ENCODE measurements at places on chromosomes 11 and 22.

DNA sequence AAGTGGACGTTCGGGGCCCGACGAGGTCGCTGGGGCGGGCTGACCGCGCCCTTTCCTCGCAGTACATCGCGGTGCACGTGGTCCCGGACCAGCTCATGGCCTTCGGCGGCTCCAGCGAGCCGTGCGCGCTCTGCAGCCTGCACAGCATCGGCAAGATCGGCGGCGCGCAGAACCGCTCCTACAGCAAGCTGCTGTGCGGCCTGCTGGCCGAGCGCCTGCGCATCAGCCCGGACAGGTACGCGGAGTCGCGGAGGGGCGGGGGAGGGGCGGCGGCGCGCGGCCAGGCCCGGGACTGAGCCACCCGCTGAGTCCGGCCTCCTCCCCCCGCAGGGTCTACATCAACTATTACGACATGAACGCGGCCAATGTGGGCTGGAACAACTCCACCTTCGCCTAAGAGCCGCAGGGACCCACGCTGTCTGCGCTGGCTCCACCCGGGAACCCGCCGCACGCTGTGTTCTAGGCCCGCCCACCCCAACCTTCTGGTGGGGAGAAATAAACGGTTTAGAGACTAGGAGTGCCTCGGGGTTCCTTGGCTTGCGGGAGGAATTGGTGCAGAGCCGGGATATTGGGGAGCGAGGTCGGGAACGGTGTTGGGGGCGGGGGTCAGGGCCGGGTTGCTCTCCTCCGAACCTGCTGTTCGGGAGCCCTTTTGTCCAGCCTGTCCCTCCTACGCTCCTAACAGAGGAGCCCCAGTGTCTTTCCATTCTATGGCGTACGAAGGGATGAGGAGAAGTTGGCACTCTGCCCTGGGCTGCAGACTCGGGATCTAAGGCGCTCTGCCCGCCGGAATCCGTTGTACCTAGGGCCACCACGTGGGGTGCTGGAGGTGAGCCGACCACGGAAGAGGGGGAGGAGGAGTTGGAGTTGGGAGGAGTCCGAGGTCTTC, 771 bp downstream of the MIF start:
- DNase-seq, result peak; percentile 58

DNA sequence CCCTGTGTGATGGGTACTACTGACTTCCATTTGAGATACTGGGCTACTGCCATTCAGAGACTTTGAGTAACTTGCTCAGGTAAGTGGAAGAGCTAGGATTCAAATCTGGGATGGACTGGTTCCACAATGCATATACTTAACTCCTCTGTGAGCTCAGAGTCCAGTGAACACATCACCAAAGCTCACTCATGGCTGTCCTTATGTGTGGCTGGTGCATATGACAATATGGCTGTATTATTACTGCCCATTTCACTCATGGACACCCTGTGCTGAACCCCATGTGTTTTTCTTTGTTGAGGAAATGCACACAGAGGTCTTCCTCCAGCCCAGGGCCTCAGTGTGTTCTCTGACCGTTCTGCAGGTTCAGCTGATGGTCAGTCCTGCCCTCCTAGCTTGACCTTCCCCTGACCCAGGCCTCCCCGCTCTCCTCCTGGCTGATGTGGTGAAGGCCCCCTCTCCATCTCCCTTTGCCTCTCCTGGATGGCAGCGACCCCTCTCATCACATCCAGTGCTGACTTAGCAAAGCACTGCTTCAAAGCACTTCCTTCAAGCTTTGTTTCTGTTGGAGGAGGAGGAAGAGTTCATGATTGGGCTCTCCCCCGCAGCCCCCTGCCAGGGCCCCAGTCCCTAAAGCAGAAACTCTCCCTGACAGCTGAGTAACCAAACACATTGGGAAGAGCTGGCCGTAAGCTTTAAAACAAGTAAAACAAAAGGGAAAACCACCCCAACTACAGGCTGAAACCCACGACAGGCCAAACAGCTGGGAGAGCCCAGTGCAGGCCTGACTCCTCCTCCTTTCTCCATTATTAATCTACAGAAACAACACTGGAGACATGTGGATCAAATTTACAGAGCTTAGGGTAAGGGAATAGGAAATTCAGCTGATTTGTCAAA, 101.2 kb downstream of the NAT10 start:
- DNase-seq, result no peak

- DNase-seq, result no peak
These were observed 66.9 kb downstream of the ALX4 start for GRCh38 chr11:44243086-44243485.

DNA sequence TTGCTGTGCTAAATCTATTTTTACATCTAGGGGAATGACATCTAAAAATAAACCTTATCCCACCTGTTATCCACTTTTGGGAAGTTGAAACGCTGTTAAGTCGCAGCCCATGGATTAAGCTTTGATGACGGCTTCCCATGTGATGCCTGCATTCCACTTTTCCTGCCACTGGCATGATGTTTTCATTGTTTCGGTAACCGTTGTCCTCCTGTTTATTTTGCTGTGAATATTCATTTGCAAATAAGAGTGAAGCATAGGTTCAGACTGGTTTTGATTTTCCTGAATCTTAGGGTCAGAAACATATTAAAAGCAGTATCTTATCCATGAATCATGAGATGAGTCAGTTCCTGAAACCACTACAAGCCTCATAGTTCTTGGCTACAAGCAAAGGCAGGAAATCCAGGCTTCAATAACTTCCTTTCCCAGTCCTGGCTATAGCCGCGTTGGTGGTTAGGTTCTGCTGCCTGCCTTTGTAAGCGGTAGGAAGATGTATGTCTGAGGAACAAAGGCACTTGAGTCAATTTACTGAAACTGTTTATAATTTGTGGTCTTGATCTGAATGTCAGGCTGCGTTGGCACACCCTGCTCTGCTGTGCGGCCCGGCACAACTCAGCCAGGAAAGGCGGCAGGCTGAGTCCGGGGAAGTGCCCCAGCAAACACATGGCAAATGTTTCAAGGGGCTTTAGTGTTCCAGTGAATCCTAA, 19.4 kb downstream of the TEAD1 start:
- DNase-seq, result no peak

DNA sequence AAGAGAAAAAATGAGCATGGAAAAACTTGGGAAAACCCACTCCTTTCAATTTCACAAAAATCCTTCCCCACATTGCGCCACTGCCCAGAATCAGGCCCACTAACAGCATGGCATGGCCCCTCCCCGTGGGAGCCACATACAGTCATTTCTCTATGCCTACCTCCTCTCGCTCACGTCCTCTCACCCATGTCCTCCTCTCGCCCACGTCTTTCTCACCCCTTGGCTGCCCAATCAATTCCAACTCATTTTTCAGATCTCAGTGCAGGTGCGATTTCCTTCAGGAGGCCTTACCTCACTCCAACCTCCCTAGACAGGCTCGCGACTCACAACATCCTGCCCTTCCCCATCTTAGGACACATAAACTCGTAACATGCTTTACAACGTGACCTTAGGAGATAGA, 229.2 kb downstream of the CADM1 start:
- DNase-seq, result no peak

DNA sequence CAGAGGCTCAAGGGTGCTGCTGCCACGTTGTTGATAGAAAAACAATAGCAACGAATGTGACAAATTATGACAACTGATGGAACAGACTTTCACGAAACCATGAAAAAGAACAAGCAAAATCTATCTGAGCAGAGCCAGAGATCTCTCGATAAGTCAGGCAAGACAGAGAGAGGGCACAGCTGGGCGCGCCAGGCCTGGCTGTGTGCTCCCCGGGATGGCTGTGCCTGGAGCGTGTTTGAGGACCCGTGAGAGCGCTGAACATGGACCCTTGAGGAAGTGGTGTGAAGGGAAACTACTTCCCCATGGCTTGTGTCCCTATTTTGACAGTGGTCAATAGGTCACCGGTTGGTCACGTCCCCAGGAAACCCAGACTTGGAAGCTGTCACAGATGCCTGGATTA, 83.1 kb upstream of the FGF3 start:
- DNase-seq, result no peak

GRCh38 chr11:103499710-103500340, 390.6 kb downstream of the DYNC2H1 start:
- no peak for DNase-seq

- DNase-seq, result no peak
These were observed 13.7 kb downstream of the MS4A13 start for GRCh38 chr11:60528934-60529333.

- no peak for DNase-seq
These were observed 250.6 kb upstream of the RAG2 start for GRCh38 chr11:36848660-36849059.

DNA sequence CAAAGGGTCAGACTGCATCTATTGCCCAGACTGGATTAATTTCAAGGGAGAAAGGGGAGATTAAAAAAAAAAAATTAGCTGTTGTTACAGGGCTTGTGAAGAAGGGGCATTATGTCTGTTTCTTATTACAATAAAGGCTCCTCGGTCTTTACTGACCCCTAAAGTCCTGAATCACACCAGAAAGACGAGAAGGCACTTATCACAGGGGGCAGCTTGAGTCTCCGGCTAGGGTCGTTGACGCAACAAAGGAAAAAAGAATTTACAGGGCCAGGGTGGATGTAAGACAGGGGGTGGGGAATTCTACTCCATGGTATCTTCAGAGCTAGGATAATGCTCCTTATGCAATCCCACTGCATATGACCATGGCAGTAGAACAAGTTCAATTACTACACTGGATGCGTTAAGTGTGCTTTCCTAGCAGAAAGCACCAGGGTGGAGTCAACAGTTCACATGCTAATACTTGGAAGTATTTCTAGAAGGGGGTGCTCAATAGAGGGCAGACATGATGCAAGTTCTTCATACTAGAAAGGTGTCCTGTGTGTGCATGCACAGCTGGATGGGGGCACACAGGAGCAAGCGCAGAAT, 16.5 kb downstream of the DDX17 start:
- no peak for DNase-seq

DNA sequence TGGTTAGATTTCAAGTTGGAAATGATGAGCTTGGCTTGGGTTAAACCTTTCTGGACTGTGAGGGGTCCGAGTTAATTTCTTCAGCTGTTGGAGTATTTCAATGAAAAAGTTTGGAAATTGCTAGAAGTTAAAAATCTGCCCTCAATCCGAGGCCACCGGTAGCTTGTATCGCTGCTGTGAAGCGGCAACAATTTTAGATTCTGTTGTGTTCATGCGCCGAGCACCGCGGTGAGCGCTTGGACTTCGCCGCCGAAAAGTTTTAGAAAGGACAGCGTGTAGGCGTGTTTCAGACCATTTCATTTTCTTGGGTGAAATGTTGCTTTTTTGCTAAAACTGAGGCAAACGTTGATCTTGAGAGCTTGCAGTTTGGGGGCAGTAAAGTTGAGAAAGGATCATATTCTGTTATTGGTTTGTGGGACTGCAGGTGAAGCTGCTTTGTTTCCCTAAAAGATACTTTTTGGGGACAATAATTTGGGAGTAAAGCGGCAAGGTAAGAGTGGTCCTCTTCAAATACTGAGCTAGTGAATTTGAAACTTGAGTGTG, 928 bp downstream of the FBXO7 start:
- DNase-seq, result peak; percentile 51

GRCh38 chr11:7846003-7846402, 49.3 kb upstream of the OR5P2 start:
- DNase-seq, result no peak

DNA sequence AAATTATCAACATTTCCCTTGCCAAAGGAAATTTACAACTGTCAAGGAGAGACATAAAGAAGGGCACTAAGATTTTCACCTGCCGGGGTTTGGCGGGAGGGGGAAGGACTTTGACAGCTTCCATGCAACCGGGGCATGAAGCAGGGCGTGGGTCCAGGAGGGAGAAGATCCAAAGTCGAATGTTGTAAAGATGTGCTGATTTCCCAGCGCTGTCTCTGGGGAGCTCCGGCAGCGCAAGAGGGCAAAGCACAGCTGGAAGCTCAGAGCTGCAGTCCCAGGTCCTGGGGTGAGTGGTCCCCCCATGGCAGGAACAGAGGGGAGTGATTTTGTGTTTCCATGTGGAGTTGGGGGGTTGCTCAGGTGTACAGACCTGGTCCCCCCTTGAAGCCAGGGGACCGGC, at the start of gene MS4A10:
Gene MS4A10 (plus strand): TSS at position 198 of the 400 bp plus-strand sequence. CDS start 5,003 bp downstream, outside the sequence.
- DNase-seq, result no peak

GRCh38 chr22:43848366-43849171, 13.7 kb downstream of the SULT4A1 start:
- DNase-seq, result no peak

- DNase-seq, result no peak
These were observed at the start of gene SHISA8 for GRCh38 chr22:41915035-41915785. Gene SHISA8 (minus strand): TSS chr22:41915074. CDS start chr22:41914667, 407 bp downstream.

DNA sequence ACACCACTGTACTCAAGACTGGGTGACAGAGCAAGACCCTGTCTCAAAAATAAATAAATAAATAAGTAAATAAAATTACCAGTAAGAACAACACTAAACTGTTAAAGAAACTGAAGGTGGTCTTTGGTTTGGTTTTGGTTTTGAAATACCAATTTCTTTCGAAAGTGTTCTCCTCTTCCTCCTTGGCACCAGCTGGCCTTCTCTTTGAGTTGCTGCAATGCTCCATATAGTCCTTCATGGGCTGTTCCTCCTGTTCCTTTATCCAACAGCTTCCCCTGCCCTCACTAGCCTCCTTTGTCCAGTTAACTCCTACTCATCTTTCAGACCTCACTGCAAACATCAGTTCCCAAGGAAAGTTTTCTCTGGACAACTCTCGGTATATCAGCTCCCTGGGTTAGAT, 5.0 kb upstream of the UVRAG start:
- no peak for DNase-seq

- DNase-seq, result no peak
These were observed 11.3 kb downstream of the MYO18B start for GRCh38 chr22:25753252-25753651.

DNA sequence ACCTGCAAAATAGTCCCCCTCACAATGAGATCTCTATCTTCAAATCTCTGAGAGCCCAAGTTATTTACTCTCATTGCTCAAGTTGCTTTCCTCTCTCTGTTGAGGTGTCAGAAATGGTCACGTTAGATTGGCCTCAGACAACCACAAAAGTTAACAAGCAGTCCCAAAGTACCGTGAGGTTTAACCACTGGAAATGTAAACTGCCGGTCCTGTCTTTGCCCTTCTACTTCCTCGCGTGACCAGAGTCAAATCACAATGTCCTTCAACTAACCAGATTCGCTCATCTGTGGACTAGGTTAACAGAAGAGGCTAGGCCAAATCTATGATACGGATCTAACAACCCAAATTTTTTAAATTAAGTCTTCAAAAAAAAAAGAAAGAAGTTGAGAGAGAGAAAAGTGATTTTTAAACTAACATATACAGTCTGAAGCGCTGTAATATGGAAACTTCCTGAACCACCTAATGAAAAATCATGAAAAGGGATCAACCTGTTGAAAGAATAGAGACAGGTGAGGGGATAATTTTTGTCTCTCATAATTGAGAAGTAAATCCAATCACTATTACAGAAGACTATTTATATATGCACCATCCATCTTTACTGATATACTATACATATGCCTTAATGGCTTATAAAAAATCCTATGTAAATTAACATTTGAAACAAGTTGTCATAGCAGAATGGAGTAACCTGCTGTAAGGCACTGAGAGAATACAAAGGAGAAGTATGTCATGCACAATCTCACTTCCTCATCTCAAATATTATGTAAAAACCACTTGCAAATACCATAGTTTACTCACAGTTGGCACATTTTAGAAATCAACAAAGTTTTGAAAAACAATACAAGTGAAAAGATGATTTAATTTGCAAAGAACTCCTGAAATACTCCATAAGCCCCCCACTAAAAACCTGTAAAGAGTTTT, 3.3 kb upstream of the JAML start:
- no peak for DNase-seq

GRCh38 chr11:31325160-31325559, 44.4 kb downstream of the DCDC1 start:
- DNase-seq, result no peak
